A172 (cell line): ENCODE measurements at places on chromosomes 13 and 19. TPM values are rescaled to one million over a fixed set of nuclear protein-coding genes. Genes with fewer than 3 reads are reported as not detected.

Gene KLF1
- total RNA-seq = not detected in 2 replicates

Gene CYP2F1
- not detected in 2 replicates for total RNA-seq

Gene FUT1
- 0.81 and 0.98 TPM in 2 replicates for total RNA-seq

Gene NLRP11
- 2.5 and 4.9 TPM in 2 replicates for total RNA-seq

Gene IGFL1
- 0.67 TPM in 1 of 2 replicates, not detected in the other for total RNA-seq

Gene RUBCNL
- total RNA-seq = 0.14 and 0.29 TPM in 2 replicates

Gene CEACAM20
- total RNA-seq = not detected in 2 replicates

Gene NLRP7
- not detected in 2 replicates for total RNA-seq

Gene MADCAM1
- 0.48 and 0.71 TPM in 2 replicates for total RNA-seq

Gene IFT88
- 19.6 and 22.6 TPM in 2 replicates for total RNA-seq
